ENCODE measurements at places on chromosomes 3 and 15.

GRCh38 chr3:42489937-42490227, 12.6 kb upstream of the VIPR1 start:
- DNase-seq, result no peak

DNA sequence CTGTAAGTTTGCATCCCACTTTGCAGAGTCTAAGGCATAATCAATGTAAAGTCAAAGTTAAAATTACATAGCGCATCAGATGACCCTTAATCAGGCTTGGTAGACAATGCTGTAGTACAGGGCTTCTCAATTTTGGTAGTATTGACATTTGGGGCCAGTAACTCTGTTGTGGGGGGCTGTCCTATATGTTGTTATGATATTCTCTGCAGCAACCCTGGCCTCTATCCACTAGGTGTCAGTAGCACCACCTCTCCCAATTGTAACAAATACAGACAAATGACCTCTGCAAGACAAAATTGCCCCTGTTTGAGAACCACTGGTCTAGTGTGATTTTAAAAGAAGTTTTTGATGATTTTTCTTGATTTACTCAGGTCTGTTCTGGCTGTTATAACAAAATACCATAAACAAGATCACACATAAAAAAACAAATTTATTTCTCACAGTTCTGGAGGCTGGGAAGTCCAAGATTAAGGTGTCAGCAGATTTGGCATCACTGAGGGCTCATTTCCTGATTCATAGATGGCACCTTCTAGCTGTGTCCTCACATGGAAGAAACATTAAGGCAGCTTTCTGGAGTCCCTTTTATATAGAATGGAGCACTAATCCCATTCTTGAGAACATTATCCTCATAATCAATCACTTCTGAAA, 37.6 kb upstream of the SLC9A9 start:
- DNase-seq, result peak; percentile 26

DNA sequence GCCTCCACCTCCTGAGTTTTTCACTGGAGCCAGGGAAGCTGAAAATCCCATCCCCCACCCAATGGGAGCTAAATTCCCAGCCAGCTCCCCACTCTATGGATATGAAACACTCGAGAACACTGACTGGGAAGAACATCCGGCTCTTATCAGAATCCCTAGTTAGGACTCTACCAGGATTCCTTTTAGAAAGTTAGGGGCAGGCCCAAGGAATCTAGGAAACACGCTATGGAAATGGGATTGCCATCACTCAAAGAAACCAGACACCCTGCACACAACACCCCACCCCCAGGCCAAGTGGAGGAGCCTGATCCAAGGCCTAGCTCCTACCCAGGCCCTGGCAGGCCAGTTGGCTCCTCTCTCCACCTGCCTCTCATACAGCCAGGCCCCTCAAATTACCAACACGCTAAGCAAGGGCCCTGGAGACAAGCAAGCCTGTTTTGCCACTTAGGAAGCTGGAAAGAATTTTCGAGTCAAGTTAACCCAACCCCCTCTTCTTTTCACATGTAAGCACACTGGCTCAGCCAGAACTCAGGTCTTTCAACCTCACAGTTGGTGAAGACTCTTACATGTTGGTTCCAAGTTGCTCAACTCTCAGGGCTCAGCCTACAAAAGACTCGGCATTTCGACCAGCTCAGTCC, 75.5 kb downstream of the RBPMS2 start:
- DNase-seq, result peak; percentile 59

- no peak for DNase-seq
Observed at GRCh38 chr15:88401251-88401995, 65.8 kb downstream of the MRPL46 start.

DNA sequence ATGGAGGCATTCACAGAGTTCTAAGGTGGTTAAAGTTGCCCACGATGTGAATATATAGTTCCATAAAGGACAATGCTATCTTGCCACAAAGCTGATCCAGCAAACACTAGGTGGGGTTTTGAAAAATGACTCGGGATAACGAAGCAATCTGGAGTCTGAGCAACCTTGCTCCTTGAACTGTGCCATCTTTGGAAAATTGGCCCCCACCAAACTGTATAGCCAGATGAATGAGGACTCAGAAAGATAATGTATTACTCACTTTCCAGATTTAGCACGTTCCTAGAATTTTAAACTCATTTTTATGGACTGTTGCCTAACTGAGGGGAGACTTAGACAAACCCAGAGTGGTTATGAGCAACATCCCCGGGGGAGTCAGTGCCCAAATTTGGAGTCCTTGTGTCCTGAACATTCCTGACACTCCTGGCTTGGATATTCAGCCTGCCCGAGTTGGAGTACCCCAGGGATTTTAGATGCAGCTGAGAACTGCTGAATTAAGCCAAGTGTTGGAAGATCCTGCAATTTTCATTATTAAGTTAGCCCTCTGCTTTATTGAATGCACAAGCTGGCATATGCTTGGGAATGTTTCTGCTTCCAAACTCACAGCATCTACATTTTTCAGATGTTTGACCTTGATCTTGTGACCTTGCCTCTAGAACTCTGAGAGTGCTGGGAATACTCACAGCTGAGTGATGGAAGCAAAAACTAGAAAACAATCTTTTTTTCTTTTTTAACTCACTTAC, 8.8 kb upstream of the MAGI1 start:
- DNase-seq, result peak; percentile 91

- peak; percentile 94 for DNase-seq
Observed at GRCh38 chr3:8621872-8622271, 22.7 kb downstream of the SSUH2 start.

DNA sequence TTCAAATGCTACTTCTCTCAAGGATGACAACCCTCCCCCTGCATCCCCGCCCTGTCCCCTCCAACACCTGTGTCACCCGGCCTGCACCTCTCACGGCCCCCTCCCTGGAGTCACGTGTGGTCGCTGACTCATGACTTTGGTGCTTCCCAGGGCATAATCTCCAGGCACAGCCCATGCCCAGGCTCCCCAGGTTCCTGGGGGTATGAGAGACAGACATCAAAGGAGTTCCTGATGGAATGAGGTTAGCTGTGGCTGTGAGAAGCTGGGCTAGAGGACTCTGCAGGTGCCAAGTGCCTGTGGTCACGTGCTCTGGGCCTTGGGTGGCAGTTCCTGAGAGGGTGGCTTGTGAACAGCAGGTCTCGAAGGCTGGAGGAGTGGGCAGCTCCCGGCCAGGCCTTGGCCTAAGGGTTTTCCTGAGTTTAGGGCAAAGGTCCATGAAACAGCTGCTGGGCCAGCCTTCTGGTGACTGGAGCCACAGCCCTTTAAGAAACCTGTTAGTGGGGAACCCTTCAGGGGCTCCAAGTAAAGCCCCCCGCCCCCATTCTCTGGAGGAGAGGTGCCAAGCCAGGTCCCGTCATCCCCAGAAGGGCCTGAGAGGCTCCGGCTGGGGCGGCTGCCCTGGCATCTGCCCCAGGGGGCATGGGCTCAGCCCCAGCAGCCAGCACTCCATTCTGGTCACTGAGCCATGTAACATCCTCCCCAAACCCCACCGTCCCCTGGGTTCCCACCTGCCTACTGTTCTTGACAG, 230.0 kb downstream of the XXYLT1 start:
- no peak for DNase-seq

DNA sequence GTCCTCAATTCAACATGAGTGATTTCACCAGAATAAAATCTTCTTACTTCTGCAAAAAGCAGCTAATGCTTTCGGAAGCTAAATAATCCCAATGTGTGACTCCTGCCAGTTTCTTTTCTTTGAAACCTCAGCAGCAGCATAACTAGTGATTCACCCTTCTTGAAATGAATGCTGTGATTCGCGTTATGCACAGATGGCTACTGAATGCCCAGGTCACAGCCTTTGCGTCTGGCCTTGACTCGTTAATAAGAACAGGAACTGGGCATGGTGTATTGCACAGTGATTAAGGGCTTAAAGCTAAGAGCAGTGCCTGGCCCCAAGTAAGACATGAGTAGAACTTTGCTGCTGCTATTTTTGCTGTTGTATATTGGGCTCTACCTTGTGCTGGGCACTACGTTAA, 19.0 kb downstream of the CGNL1 start:
- DNase-seq, result peak; percentile 82

- no peak for DNase-seq
Observed at GRCh38 chr3:117128872-117129271, 419.3 kb downstream of the TUSC7 start.

- DNase-seq, result no peak
Observed at GRCh38 chr3:124920718-124921117, 13.8 kb downstream of the MUC13 start.

GRCh38 chr3:47413751-47414150, 32.9 kb downstream of the PTPN23 start:
- DNase-seq, result no peak

DNA sequence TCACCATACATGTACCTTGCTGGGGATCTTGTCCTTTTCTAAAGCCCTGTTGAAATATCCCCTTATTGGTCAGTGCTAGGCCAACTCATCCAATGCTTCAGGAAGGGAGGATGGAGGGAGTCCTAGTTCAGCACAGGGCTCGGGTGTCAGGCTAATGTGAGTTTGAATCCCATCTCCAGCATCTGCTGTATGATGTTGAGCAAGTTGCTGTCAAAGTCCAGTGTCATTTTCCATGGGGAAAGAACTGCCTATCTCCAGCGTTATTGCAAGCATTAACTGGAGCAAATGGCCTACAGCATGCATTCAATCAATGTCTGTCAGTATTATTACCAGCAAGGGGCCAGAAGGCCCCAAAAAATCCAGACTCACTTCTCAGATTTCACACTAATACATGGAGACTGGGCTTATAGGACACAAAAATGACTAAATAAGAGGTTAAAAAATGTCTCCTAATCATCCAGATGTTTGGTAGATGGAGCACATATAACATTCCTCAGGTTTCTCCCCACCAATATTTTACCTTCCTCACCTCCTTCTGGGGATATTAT, 40.8 kb downstream of the SRGAP3 start:
- no peak for DNase-seq

GRCh38 chr3:45966950-45967640, 23.8 kb downstream of the CXCR6 start:
- no peak for DNase-seq

DNA sequence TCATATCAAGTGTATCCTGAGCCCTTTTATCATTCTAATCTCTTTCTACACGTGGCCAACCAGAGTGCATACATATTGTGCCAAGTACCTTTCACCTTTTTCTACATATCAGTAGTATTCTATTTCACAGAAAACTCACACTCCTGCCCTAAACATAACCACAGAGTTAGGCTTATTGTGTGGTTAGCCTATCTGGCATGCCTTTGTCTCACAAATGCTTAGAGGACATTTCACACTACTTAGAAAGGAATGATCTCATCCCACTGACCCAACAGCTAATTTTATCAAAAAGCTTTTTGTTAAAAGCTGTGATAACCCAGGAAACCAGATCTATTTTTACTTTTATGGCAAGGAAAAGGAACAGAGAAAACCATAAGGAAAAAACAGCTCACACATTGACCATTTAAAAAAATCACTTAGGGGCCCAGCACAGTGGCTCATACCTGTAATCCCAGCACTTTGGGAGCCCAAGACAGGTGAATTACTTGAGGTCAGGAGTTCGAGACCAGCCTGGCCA, 17.8 kb upstream of the MAP4 start:
- DNase-seq, result peak; percentile 65

GRCh38 chr3:40213556-40213955, 96.0 kb upstream of the EIF1B start:
- DNase-seq, result no peak

GRCh38 chr3:52532838-52533622, 627 bp downstream of the NT5DC2 start:
- peak; percentile 60 for DNase-seq

DNA sequence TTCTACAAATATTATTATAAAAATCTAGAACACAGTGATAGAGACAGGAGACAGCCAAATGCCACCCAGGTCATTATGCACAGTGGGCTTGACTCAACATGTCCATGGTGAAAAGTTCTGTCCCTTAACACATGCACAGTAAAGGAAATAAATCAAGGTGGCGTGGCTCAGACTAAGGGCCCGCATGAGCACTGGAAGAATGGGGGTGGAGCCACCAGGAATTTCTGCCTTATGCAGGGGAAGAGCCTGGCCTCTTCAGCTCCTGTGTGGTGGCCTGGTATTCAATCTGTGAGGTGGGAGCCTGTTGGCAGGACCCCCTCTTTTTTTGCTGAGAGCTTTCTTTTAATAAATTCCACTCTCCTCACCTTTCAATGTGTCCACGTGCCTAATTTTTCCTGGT, 17.2 kb upstream of the SPG21 start:
- DNase-seq, result no peak

DNA sequence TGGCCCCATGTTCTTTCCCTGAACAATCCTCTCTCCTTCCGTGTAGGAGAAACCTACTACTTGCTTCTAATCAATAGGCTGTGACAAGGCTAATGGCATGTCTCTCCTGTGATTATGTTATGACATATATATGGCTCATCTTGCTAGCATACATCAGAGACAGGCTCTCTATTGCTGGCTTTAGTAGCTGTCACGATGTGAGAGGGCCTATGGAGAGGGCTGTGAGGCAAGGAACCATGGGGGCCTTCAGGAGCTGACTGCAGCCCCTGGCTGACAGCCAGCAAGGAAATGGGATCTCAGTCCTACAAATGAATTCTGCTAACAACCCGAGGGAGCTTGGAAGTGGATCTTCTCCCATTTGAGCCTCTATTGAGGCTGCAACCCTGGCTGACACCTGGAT, 96.3 kb downstream of the EOMES start:
- DNase-seq, result peak; percentile 44

GRCh38 chr3:13034109-13034800, 39.0 kb downstream of the IQSEC1 start:
- DNase-seq, result no peak

- no peak for DNase-seq
Observed at GRCh38 chr3:127420829-127421228, 133.0 kb upstream of the PRR20G start.

DNA sequence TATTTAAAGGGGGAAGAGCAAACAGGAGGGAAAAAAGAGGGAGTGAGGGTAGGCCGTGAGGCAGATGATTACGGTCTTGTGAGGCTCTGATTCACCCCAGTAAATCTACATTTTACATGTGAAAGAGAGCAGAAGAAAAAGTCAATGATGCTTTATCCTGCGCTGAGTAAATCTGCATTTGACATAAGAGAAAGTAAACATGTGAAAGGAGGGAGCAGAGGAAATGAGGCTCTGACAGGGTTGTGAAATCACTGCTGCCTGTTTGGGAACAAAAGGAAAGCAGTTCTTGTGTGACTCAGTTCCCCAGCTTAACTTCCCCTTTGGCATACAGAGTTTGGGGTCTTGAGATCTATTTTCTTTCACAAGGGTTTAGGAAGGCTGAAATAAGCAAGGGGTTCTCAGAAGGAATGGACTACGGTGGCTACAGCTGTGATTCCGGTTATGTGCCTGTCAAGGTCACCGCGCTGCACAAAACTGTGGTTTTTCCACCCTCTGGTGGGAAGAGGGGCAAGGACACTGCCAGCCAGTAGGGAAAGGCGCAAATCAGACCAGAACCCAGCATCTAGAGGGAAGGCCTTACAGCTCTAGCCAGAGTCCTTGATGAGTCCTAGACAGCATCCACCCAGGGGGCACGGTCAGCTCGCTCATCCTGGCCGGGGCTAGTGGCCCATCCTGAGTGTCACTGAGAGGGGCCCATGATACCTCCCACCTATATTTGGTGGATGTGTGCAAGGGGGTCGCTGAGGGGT, 18.9 kb upstream of the HCN4 start:
- peak; percentile 50 for DNase-seq

DNA sequence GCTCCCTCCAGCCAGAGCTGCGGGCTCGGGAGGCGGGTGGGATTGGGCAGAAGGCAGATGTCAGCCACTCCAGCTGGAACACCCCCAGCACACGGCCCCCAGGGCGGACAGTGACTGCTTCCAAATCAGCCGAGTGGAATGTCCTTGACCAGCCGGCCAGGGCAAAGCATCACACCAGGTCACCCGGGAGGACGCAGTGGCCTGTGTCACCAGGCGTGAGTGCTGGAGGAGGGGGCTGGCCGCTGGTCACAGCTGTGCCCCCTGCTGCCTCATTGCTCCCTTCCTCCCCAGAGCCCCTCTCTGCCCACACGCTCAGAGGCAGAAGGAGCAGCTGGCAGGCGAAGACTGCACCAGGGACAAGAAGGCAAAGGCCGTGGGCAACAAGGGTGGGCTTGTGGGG, 33.5 kb downstream of the NTRK3 start:
- no peak for DNase-seq

Measured in foreskin fibroblast (primary cell).